Chondrocyte (in vitro differentiated cells): ENCODE measurements at places on chromosomes 13 and 19.
A peak's percentile ranks its signal among the peaks of the same experiment; 100 is the strongest.

- no peak for DNase-seq
These were observed 402.3 kb downstream of the DACH1 start for GRCh38 chr13:71464686-71465085.

GRCh38 chr19:21440321-21440720 lies 43.4 kb downstream of the ZNF493 start:
- no peak for DNase-seq

DNA sequence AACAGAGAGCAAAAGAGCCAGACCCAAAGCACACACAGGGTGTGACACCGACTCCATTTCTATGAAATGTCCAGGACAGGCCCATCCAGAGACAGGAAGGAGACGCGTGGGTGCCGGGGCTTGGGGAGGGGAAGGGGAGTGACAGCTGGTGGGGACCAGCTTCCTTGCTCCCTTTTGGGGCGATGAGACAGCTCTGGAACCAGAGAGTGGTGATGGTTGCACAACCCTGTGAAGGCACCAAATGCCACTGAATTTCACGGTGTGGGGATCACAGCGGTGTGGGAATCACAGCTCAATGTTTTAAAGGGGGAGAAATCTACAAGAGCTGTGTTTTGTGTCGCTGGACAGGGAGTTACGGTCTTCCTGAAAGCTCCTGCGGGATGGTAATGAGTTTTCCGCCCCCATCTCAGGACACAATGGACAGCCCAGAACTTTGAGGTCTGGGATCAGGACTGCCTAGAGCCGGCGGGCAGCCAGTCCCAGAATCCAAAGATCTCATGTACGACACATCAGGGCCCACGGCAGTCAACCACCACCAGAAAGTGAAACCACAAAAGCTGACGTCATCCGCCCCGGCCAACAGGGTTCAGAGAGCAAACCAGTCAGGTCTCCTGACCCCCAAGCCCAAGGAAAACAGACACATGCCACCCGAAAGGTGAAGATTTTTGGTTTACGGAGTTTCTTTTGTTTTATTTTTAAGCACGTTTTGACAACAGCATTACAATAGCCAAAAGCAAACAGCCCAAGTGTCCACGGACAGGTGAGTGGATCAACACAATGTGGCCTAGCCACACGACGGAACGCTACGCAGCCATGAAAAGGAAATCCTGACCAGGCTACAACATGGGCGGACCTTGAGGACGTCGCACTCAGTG lies 7.3 kb downstream of the SGTA start:
- DNase-seq: no peak

- DNase-seq: no peak
These were observed 23.0 kb downstream of the PIN1 start for GRCh38 chr19:9857920-9858746.

- DNase-seq: no peak
These were observed 50.3 kb downstream of the ARHGEF7 start for GRCh38 chr13:111165241-111166010.

GRCh38 chr19:7970716-7971448 lies 27.4 kb upstream of the TIMM44 start:
- peak; percentile 60 for DNase-seq

DNA sequence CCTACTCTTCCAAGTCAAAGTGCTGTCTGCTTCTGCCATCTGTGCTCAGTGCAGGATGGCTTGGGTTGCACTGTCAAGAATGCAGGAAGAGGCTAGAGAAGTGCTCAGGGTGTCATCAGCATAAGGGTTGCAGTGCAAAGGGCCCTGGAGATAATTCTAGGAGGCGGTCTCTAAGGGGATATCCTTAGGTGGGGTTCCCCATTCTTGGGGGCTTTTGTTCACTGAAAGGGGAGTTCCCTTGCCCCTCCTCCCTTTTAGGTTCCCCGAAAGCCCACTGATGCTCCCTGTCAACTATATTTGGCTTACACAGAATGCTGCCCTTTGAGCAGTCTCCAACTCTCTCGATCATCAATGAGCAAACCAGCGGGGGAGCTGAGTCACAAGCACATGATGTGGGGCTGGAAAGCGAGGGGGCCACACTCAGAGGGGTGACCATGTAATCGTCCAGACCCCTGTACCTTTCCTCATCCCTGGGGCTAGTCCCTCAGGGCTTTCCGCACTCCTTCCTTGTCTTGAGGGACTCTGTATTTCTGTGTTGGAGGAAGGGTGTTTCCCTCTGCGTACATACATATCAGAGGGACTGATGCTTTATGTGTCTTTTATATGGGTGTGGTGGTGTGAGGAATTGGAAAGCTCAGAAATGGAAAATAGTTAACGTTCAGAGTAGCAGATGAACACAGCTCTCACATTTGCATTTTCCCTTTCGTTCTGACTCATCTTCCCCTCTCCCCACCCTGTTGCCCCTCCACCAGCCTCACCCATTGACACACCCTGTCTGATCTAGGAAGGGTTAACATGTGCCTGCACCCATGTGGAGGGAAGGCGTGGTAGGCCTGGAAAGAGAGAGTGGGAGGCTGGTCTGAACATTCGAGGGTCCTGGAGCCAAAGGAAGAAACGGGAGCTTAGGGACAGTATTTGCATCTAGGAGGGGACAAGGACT lies 6.7 kb downstream of the ZBTB32 start:
- no peak for DNase-seq

GRCh38 chr13:46359714-46360113 lies 27.3 kb downstream of the RUBCNL start:
- DNase-seq: no peak

DNA sequence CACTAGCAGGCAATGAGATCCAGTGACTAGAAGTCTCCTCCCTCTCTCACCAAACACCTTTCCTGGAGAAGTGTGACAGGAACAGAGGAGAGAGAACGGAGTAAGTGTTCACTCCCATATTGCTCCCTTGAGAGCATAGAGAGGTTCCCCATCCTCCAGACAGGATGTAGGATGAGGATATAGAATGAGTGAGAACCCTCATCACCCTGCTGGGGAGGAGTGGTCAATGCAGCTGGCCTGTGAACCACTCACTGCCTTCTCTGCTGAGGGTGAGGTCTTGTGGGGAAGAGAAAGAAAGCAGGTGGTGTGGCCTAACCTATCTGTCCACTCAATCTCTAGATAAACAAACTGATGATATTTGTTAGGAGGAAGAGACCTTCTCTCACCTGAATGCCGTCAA lies 386.6 kb downstream of the PCDH20 start:
- DNase-seq: no peak

GRCh38 chr13:20495087-20496023 lies 30.3 kb downstream of the CRYL1 start:
- no peak for DNase-seq

DNA sequence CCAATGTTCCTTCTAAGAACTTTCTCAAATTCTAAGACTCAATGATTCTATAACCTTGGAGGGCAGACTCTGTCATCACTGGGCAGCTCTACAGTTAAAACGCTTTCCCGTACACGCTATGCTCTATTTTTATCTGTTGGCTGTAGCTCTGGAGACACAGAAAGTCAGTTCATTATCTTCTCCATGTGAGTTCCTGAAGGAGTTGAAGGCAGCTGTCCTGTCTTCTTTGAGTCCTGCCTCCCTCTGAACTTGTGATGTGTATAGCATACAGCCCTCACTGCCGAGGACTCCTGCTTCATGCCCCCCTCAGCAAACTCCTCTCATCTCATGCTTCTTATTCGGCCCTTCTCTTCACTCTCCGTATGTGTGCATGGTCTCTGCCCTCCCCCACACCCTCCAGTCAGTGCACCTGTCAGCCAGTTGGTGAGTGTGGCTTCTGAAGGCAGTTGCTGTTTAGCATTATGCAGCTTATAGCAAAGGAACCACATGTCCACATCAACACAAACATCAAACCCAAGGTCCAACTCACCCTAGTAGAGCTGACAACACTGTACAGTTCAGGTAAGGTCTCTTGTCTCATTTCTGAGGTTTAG lies 504.9 kb downstream of the DIAPH3 start:
- no peak for DNase-seq

DNA sequence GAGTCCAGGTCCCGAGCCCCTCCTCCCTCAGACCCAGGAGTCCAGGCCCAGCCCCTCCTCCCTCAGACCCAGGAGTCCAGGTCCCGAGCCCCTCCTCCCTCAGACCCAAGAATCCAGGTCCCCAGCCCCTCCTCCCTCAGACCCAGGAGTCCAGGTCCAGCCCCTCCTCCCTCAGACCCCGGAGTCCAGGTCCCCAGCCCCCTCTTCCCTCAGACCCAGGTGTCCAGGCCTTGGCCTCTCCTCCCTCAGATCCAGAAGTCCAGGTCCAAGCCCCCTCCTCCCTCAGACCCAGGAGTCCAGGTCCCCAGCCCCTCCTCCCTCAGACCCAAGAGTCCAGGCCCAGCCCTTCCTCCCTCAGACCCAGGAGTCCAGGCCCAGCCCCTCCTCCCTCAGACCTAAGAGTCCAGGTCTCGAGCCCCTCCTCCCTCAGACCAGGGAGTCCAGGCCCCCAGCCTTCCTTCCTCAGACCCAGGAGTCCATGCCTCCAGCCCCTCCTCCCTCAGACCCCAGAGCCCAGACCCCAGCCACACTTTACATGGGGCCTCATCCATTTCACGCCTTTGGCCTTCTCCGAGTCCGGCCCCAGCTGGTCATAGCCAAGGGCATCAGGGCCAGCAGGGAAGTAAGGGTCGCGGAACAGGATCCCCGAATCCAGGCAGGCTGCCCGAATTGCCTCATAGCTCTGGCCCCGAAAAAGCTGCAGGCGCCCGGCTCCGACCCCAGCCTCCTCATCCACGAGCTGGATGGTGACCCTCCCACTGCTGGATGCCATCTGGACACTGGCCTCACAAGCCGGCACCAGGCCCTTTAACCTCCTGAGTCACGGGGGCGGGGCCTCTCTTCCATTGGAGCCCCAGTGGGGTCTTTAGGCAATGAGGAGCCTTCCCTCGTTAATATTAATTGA lies 628 bp downstream of the CAPN12 start:
- DNase-seq: peak; percentile 86

DNA sequence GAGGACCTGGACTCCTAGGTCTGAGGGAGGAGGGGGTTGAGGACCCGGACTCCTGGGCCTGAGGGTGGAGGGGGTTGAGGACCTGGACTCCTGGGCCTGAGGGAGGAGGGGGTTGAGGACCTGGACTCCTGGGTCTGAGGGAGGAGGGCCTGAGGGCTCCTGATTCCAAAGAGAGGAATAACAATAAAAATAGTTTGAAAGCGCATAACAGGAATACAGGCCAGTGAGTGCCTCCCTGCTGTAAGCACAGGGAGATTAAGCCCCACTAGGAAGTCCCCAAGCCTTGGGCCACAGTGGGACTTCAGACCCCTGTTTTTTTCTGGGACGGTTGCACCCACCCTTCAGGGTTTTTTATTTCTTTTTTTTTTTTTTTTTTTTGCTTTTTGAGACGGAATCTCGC lies 1.2 kb upstream of the SBK2 start:
- no peak for DNase-seq

GRCh38 chr13:40536443-40537113 lies 129.9 kb downstream of the FOXO1 start:
- DNase-seq: no peak

- no peak for DNase-seq
These were observed 638 bp downstream of the ADGRE5 start for GRCh38 chr19:14381689-14382474.

DNA sequence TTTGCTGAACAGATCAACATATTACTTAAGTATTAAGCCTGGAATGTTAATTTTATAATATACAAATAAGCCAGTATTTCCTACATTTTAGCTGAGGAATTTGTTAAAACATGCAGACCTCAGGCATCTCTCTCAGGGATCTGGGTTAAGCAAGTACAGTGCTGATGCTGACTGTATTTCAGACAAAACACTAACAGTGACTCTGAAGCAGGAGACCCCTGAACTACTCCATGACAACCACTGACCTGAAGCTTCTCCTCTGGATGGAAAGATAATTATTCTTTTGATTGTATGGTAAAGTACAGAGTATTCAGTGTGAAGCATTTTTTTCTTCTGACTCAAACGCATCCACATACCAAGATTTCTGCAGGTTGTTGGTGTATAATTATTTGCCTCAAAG lies 680.8 kb downstream of the LIG4 start:
- DNase-seq: no peak

GRCh38 chr19:41233748-41234240 lies 14.8 kb downstream of the AXL start:
- DNase-seq: no peak

- DNase-seq: no peak
These were observed 168.7 kb downstream of the KDM4B start for GRCh38 chr19:5137571-5138124.

DNA sequence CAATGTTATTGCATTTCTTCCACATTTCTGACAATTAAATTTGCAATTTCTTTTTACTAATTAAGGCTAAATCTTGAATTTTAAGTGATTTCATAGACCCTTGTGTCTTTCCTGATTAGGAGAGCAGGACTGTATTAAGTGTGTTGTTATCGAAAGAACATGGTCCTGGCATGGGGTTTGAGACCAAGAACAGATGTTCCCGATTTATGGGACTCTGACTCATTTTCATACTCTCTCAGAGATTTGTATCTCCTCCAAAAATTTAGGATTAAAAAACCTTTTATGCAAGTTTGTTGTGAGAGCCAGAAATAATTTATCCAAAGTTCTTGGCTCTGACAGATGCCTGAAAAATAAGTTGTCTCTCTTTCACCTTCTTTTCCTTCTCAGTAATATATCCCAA lies 589.3 kb upstream of the ARGLU1 start:
- DNase-seq: no peak

DNA sequence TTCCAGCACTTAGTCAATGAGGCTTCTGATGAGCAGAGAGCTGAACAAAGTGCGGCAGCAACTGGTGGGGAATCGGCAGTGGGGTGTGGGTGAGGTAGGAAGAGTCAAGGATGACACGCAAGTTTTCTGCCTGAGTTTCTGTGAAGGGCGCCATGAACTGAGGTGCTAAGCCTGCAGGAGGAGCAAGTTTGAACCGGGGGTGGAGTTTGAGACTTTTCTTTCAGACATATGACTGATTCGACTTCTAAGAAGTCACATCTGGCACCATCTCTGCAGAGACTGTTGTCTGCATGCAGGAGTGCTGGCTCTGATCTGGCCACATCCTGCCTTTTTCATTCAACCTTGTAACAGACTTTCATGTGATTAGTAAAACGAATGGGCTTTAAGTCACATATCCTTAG lies 14.8 kb upstream of the GPI start:
- no peak for DNase-seq

DNA sequence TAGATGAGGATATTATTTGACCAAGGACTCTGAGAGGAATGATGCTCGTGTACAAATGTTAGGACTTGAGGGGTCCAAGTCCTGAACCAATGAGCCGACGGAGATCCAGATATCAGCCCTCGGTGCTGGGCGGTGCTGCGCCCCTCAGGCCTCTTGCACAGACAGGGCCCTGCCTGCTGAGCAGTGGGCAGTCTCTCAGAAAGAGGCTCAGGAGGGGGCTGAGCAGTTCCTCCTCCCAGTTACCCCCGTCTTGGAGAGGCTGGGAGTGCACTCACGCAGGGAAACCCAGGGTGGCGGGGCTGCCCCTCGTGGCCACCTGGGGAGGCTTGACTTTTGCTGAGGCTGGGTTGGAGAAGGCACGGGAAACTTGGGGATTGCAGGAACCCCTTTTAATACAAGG lies 18.4 kb downstream of the TEX29 start:
- no peak for DNase-seq

GRCh38 chr13:111232191-111232590 lies 88.3 kb upstream of the TEX29 start:
- DNase-seq: no peak
